ENCODE measurements at places on chromosomes 2 and 18. TPM values are rescaled to one million over a fixed set of nuclear protein-coding genes. Genes with fewer than 3 reads are reported as not detected.

GRCh38 chr18:62759704-62760402 lies 44.5 kb downstream of the PHLPP1 start:
- DNase-seq: no peak
- H3K4me3 ChIP-seq: no peak overlapping the region
- H3K27ac ChIP-seq: no peak overlapping the region
- H3K27me3 ChIP-seq: no peaks in the 10 kb centered on the region
- H3K4me1 ChIP-seq: no peaks in the 10 kb centered on the region

GRCh38 chr18:4888251-4889040 lies 308.6 kb downstream of the AKAIN1 start:
- no peak for DNase-seq
- no peak overlapping the region for H3K27ac ChIP-seq
- H3K27me3 ChIP-seq: no peaks in the 10 kb centered on the region
- H3K4me1 ChIP-seq: no peaks in the 10 kb centered on the region
- no peaks in the 10 kb centered on the region for H3K36me3 ChIP-seq

DNA sequence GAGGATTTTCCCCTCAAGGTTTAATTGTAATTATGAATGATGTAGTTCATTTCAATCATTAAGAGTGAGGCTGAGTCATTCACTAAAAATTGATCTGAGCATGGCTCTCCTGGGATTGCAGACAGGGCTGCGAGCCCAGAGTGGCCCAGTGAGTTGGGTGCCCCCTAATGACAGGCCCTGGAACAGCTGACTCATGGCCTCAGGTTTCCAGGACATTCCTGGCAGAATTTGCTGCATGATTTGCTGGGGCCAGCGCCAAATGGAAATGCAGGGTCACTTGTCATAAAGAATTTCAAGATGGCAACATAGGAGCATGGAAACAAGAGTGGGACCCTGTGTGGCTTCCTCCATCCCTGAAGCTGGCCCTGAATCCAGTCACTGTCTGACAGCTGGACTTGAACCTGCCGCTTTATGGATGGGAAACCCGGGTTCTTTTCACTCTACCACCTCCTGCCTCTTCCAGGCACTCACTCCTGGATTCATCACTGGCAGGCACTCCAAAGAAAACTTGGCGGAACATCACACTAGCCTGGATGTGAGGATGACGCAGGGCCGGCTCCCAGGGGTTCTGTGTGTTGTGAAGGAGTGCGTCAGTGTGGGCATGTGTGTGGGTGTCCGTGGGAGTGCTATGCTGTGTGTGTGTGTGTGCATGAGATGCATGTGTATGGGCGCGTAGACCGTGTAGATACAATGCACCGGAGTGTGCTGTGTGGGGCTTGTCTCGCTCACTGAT lies 15.2 kb downstream of the OTOF start:
- no peak for DNase-seq
- H3K27ac ChIP-seq: no peak overlapping the region
- H3K4me3 ChIP-seq: no peak overlapping the region
- H3K36me3 ChIP-seq: no peaks in the 10 kb centered on the region
- H3K4me1 ChIP-seq: no peaks in the 10 kb centered on the region

- H3K27me3 ChIP-seq: no peaks in the 10 kb centered on the region
- H3K4me3 ChIP-seq: no peak overlapping the region
- no peak for DNase-seq
- no peaks in the 10 kb centered on the region for H3K36me3 ChIP-seq
These were observed 64.4 kb downstream of the LONRF2 start for GRCh38 chr2:100257939-100258338.

- no peaks in the 10 kb centered on the region for H3K27me3 ChIP-seq
- no peaks in the 10 kb centered on the region for H3K4me1 ChIP-seq
- no peaks in the 10 kb centered on the region for H3K36me3 ChIP-seq
- DNase-seq: no peak
- no peak overlapping the region for H3K4me3 ChIP-seq
These were observed 166.6 kb downstream of the ACTR3 start for GRCh38 chr2:114056294-114057143.

- DNase-seq: no peak
- H3K27me3 ChIP-seq: no peaks in the 10 kb centered on the region
- H3K36me3 ChIP-seq: no peaks in the 10 kb centered on the region
These were observed 1.8 kb upstream of the RNF149 start for GRCh38 chr2:101310090-101310833.

DNA sequence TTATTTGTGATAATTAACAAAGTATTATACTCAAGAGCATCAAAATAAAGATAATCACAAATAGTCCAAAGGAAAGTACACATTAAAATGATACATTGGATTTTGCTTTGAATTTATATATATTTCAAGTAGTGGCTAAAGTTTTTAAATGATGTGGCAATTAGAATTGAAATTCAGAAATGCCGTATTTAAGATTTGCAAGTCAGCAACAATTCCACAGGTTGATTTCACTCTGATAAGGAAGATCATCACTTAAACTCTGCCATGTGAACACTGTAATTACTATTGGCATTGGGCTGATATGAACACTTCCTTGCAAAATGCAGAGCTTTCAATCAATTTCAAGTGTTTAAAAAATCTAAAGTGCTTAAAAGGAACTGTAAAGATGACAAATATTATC lies 39.6 kb upstream of the PAX3 start:
- no peak overlapping the region for H3K27ac ChIP-seq
- H3K36me3 ChIP-seq: no peaks in the 10 kb centered on the region
- no peak overlapping the region for H3K4me3 ChIP-seq
- H3K27me3 ChIP-seq: no peaks in the 10 kb centered on the region

Gene HOXD13
- not detected for total RNA-seq

GRCh38 chr2:169739351-169739750 lies 5.7 kb downstream of the KLHL23 start:
- H3K27ac ChIP-seq: no peak overlapping the region
- H3K36me3 ChIP-seq: no peaks in the 10 kb centered on the region
- no peaks in the 10 kb centered on the region for H3K4me1 ChIP-seq
- DNase-seq: no peak
- no peaks in the 10 kb centered on the region for H3K27me3 ChIP-seq
- no peak overlapping the region for H3K4me3 ChIP-seq

- no peak overlapping the region for H3K4me3 ChIP-seq
- no peak overlapping the region for H3K27ac ChIP-seq
- H3K27me3 ChIP-seq: no peaks in the 10 kb centered on the region
- H3K36me3 ChIP-seq: no peaks in the 10 kb centered on the region
- DNase-seq: no peak
- no peaks in the 10 kb centered on the region for H3K4me1 ChIP-seq
These were observed 153.5 kb upstream of the NFATC1 start for GRCh38 chr18:79242246-79242645.

Gene PIEZO2
- 20.4 TPM for total RNA-seq

- H3K36me3 ChIP-seq: no peaks in the 10 kb centered on the region
- H3K4me3 ChIP-seq: no peak overlapping the region
- DNase-seq: no peak
- no peaks in the 10 kb centered on the region for H3K4me1 ChIP-seq
- H3K27me3 ChIP-seq: no peaks in the 10 kb centered on the region
- H3K27ac ChIP-seq: no peak overlapping the region
These were observed 301.7 kb downstream of the PHLPP1 start for GRCh38 chr18:63017076-63017475.

Gene KLHL29
- 15.1 TPM for total RNA-seq

- no peaks in the 10 kb centered on the region for H3K27me3 ChIP-seq
- H3K36me3 ChIP-seq: peaks cover 22% of the 10 kb centered on the region
- DNase-seq: no peak
- no peaks in the 10 kb centered on the region for H3K4me1 ChIP-seq
These were observed 45.7 kb downstream of the IMPA2 start for GRCh38 chr18:12027046-12027445.

Gene NXPH2
- not detected for total RNA-seq

Gene SERPINB3
- not detected for total RNA-seq

Gene ASXL2
- 34.3 TPM for total RNA-seq

Gene DYNAP
- total RNA-seq: not detected

DNA sequence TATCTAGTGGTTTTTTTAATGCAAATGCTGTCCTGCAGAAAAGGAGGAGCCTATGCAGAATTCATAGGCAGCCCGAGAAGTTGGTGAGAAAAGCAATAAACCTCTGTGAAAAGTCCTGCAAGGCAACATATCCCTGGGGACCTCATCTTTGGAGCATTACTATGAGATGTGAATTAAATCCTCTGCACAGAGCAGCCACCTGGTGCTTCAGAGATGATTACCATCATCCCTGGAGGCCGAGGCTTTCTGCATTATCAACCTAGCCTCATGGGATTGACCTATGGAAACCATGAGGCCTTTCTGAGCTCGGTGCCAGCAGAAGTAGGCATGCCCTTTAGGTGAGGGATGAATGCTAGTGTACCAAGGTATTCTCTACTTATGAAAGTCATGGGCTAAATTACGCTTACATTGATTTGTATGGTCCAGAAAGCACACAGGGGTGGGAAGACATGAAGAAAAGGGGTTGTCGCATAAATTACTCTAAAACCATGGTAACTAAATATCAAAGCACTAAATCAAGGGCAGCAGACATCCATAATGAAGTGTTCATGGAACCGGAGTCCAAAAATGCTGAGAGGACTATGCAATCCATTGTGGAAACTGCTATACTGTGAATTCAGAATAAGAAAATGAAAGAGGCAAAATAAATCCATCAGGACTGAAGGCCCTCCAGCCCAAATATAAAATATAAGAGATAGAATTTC lies 623.5 kb upstream of the DDX18 start:
- H3K4me1 ChIP-seq: no peaks in the 10 kb centered on the region
- no peaks in the 10 kb centered on the region for H3K36me3 ChIP-seq
- no peak overlapping the region for H3K27ac ChIP-seq
- no peak overlapping the region for H3K4me3 ChIP-seq
- no peaks in the 10 kb centered on the region for H3K27me3 ChIP-seq

GRCh38 chr2:65639156-65639864 lies 206.9 kb upstream of the SPRED2 start:
- H3K27me3 ChIP-seq: no peaks in the 10 kb centered on the region
- H3K27ac ChIP-seq: no peak overlapping the region
- H3K4me1 ChIP-seq: no peaks in the 10 kb centered on the region
- no peak overlapping the region for H3K4me3 ChIP-seq

DNA sequence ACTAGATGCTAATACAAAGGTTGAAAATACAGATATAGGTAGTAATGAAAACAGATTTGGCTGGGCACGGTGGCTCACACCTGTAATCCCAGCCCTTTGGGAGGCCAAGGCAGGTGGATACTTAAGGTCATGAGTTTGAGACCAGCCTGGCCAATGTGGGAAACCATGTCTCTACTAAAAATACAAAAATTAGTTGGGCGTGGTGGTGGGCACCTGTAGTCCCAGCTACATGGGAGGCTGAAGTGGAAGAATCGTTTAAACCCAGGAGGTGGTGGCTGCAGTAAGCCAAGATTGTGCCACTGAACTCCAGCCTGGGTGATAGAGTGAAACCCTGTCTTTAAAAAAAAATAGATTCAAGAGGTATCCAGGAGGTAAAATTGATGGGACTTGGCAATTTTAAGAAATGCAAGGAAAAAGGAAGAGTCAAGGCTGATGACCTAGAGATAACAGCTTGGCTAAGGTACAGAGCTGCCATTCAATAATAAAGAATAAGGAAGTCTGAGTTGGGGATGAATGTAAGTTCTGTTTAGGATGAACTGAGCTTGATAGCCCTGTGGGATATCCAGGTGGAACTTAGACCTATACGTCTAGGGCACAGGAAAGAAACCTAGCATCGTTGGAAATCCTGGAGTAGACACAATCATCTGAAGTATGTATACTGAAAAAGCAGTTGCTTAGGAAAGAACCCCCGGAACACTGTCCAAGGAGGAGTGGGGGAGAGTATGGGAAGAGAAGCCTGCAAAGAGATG lies 9.1 kb downstream of the MAT2A start:
- peaks cover 8% of the 10 kb centered on the region for H3K4me1 ChIP-seq
- H3K4me3 ChIP-seq: no peak overlapping the region
- H3K36me3 ChIP-seq: peaks cover 97% of the 10 kb centered on the region
- no peak for DNase-seq

Gene PCARE
- total RNA-seq: 0.55 TPM

GRCh38 chr2:50263728-50264127 lies 768.2 kb downstream of the NRXN1 start:
- no peaks in the 10 kb centered on the region for H3K27me3 ChIP-seq
- no peaks in the 10 kb centered on the region for H3K4me1 ChIP-seq
- no peak overlapping the region for H3K27ac ChIP-seq

DNA sequence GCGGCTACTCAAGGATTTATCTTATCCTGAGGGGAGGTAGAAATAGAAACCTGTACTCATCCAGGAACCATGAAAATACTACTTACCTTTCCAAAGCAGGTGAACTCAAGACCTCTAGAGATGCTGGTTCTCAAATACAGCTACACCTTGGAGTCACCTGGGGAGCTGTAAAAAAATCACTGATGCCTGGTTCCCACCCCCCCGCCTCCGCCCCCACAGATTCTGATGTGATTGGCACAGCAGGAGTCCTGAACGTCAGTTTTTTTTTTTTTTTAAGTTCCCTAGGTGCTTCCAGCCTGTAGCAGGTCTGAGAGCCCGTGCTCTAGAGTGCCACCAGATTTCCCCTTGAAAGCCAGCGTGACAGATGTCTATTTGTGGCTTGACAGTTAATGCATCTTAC lies 113.6 kb downstream of the MRO start:
- H3K27me3 ChIP-seq: no peaks in the 10 kb centered on the region
- no peaks in the 10 kb centered on the region for H3K4me1 ChIP-seq
- peak; percentile 7 for DNase-seq
- no peak overlapping the region for H3K27ac ChIP-seq
- H3K4me3 ChIP-seq: no peak overlapping the region

DNA sequence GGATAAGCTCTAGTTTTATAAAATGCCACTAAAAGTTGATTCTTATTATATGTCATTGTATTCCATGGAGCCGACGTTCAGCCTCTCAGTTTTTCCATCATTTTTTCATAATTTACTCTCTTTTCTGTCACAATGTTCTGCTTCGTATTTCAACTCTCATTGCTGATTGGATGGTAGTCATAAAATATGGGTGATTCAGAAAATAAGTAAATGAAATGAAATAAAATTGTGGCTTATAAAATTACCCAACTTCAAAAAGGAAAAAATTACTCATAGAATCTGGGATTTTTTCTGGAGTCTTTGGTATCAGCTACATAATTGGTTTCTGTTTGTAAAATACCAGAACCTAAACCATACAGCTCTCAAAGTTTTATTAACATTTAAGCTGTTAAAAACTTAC lies 139.7 kb upstream of the ITGA4 start:
- H3K36me3 ChIP-seq: no peaks in the 10 kb centered on the region
- no peaks in the 10 kb centered on the region for H3K4me1 ChIP-seq
- no peak for DNase-seq
- H3K27ac ChIP-seq: no peak overlapping the region

Gene SEMA4F
- 9.0 TPM for total RNA-seq

DNA sequence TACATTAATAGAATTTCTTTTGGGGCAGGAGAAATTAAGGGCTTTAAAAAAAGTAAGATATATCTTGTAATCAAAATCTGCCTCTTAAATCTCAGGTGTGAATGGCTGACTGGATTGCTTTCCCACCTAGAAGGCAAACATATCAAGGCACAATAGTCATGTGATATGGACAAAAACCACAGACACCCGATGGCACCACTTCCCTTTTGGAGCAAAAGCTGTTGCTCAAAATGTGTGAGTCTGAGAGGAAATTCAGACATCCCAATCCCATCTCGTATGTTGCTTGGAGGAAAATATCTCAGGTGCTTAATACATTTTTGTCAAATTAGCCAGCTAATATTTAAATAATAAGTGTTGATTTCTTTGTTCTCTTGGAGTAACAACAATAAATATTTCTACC lies 120.7 kb downstream of the KCNF1 start:
- H3K27ac ChIP-seq: no peak overlapping the region
- H3K4me1 ChIP-seq: no peaks in the 10 kb centered on the region
- H3K4me3 ChIP-seq: no peak overlapping the region
- no peak for DNase-seq
- no peaks in the 10 kb centered on the region for H3K36me3 ChIP-seq

All from upper lobe of right lung (tissue), 1 donor.